ENCODE measurements at places on chromosomes 12 and 14.

GRCh38 chr12:93136253-93137055 is 207.4 kb upstream of the EEA1 start:
- peak; percentile 79 for DNase-seq

DNA sequence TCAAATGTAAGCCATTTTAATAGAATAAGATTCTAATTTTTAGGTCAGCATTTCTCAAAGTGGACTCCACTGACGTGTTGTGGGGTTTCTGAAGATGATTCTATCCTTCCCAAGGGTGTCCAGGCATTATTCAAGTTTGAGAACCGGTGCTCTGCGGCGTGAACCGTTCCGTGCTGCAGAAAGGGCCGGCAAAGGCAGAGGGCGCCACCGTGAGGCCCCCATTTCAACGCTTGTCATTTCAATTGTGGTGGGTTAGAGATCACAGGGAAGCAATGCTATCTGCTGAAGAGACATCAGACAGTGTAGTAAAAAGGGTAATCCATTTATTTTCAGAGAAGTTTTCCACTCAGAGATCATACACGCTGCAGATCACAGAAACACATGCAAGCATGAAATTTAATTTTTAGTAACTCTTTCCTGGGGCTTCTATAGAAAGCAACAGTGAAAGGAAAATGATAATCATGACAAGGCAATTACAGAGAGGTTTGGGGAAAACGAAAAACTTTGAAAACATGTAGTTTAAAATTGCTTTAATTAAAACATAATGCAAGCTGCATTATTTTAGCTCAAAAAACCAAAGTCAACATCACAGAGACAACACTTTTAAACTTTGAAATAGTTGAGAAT is 201.7 kb downstream of the EXOC5 start:
- peak; percentile 11 for DNase-seq

- no peak for DNase-seq
These were observed 384.9 kb downstream of the SOX5 start for GRCh38 chr12:23564451-23565152.

GRCh38 chr14:105864116-105864515 is 337.7 kb downstream of the TMEM121 start:
- no peak for DNase-seq

DNA sequence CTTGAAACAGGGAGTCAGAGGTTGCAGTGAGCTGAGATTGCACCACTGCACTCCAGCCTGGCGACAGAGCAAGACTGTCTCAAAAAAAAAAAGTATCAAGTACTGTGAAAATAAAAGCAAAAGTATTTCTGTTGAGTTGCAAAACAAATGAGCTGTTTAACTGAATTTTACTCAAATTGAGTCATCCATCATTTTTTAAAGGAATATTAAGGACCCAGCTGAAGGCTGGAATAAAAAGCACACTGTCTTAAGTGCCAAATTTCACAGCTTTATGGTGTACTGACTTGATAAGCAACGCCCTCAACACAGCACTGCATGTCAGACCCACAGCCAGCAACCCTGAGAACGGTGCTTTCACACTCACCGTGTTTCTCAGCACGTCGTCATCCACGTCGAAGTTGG is 57.9 kb downstream of the AMN start:
- DNase-seq, result no peak

DNA sequence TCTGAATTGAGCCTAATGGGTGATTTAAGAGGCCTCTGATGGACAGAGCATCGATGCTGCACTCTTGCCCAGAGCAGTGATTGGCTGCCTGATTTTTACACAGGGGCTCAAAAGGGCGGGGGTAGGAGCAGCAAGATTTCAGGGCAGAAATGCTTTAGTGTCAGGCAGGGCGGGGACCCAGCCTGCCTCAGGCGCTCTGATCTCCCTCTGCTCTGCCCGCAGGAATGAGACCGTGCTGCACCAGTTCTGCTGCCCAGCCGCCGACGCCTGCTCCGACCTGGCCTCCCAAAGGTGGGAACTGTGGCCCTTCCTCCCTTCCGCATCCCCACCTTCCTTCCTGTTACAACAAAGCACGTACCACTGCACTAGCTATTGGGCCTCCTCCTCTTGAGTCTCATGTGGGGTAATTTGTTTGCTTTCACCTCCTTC is 32.4 kb downstream of the IQSEC3 start:
- no peak for DNase-seq

DNA sequence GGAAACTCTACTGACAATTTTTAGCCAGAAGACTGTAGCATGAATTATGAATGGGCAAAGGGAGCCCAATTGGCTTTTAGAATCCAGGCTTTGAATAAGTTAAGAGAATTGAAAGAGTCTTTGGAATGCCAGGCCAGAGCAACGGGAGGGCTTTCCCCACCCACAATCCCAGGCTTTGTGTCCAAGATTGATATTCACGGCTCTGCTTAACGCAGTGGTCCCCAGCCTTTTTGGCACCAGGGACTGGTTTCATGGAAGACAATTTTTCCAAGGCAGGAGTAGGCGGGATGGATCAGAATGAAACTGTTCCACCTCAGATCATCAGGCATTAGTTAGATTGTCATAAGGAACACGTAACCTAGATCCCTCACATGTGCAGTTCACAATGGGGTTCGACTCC is 79.6 kb downstream of the EPS8 start:
- no peak for DNase-seq

DNA sequence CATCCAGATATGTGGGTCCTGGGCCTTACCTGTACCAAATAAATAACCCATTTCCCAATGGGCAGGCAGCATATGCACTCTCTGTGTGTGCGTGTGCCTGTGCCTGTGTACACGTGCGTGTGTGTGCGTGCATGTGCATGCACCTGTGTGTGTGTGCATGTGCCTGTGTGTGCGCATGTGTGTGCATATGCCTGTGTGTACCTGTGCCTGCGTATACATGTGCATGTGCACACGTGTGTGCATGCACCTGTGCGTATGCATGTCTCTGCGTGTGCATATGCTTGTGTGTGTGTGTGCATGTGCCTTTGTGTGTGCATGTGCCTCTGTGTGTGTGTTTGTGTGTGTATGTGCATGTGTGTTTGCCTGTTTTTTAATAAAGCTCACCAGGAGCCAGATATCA is 197.1 kb downstream of the PHETA1 start:
- DNase-seq, result no peak

DNA sequence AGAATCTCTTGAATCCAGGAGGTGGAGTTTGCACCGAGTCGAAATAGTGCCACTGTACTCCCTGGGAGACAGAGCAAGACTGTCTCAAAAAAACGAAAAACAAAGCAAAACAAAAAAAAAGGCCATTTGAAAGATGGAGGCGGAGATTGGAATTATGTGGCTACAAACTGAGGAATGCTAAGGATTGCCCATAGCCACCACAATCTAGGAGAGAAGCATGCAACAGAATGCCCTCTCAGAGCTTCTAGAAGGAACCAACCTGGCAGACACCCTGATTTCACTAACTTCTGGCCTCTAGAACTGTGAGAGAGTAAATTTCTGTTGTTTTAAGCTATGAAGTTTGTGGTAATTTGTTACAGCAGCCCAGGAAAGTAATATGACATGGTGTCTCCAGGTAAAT is 50.1 kb upstream of the LIMA1 start:
- no peak for DNase-seq

- no peak for DNase-seq
These were observed 38.1 kb downstream of the GOLGA5 start for GRCh38 chr14:92832137-92832700.

DNA sequence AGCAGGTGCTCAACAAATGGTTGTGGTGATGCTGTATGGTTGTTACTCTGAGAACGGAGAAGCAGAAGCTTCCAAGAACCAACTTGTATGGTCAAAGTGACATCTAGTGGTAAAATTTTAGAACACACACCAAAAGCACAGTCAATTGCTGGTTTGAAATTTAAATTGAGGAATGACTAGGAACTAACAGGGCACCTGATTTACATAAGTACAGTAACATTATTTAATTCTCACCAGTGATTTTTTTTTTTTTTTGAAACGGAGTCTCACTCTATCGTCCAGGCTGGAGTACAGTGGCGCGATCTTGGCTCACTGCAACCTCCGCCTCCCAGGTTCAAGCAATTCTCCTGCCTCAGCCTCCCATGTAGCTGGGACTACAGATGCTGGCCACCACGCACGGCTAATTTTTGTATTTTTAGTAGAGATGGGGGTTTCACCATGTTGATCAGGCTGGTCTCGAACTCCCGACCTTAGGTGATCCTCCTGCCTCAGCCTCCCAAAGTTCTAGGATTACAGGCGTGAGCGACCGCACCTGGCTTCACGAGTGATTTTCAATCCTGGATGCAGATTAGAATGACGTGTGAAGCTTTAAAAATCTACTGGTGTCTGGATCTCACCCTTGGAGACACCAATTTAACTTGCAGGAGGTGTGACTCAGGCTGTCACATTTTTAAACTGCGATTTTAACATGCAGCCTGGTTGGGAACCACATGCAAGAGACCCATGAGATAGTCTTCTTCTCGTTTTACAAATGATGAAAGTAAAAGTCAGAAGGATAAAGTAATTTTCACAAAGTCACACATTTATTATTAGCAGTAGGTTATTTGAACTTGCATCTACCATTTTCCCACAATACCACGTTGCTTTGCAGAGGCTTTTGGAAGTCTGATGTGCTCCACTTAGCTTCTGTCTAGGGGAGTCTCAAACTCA is 14.1 kb upstream of the NUMB start:
- DNase-seq, result peak; percentile 79

Data from SW480 (cell line).